Kidney (tissue), 22 donors: ENCODE measurements at places on chromosomes 6 and 20. TPM values are rescaled to one million over a fixed set of nuclear protein-coding genes. Genes with fewer than 3 reads are reported as not detected.

- DNase-seq, result peak; percentile 22
Measured at GRCh38 chr6:157282284-157282683, 41.0 kb downstream of the TMEM242 start.

DNA sequence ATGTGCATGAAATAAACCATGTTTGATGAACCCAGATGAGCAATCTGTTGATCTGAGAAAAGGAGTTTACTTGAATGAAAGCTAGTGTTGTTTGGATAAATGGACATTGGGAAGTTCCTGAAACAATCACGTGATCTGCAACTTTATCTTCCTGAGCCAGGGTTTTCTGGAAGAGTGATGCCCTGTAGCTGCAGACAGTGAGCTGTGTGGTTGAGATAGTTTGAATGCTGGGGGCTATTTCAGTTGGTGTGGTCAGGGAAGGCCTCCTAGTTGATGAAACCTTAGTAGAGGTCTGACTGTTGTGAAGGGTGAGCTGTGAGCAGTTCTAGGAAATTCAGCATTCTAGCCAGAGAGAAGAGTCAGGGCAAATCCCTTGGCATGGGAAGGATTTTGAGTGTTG lies 643.7 kb downstream of the UTRN start:
- DNase-seq, result no peak

SLC22A16 gene
- total RNA-seq, result 0.79 TPM

ADGRF5 gene
- total RNA-seq, result 51.7 TPM
